ENCODE measurements at places on chromosomes 5 and 9.
A peak's percentile ranks its signal among the peaks of the same experiment; 100 is the strongest.

GRCh38 chr5:10689391-10690081, 71.5 kb downstream of the DAP start:
- peak; percentile 70 for DNase-seq

- DNase-seq, result no peak
Observed at GRCh38 chr5:25515525-25515924, 870.7 kb upstream of the CDH10 start.

- no peak for DNase-seq
Observed at GRCh38 chr5:180786531-180787398, 15.8 kb downstream of the MGAT1 start.

DNA sequence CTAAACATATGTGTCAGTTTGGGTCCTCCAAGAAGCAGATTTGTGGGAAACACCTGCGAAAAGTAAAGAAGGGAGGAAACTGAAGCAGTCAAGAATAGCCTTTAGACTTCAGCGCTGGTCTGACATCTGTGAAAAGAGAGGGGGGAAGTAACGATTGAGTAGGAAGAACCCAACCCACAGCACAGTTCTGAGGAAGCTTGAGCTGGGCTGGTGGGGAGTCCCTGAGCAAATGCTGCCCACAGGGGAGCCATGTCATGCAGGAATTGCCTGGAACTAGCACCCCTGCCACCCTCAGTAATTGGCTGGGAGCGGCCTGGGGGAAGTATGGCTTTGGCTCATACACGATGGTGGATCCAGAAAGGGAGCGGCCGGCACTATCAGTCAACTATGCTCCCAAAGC, 20.6 kb downstream of the FAM240B start:
- DNase-seq, result no peak

DNA sequence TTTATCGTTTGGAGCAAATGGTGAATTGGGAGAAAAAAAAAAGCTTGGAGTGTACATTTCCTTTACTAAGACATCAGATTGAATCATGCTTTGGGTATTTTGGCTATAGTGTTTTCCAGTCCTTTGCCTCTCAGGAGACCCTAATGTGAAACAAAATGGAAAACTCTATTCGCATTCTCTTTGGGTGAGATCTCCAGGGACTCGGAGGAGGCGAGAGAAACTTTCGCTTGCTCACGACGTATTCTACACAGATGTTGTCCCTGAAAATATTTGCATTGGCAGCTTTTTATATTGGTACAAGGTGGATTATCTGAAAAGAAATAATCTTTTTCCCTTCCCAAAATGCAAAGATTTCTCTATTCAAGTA, 1240.1 kb upstream of the WWC1 start:
- DNase-seq, result no peak

DNA sequence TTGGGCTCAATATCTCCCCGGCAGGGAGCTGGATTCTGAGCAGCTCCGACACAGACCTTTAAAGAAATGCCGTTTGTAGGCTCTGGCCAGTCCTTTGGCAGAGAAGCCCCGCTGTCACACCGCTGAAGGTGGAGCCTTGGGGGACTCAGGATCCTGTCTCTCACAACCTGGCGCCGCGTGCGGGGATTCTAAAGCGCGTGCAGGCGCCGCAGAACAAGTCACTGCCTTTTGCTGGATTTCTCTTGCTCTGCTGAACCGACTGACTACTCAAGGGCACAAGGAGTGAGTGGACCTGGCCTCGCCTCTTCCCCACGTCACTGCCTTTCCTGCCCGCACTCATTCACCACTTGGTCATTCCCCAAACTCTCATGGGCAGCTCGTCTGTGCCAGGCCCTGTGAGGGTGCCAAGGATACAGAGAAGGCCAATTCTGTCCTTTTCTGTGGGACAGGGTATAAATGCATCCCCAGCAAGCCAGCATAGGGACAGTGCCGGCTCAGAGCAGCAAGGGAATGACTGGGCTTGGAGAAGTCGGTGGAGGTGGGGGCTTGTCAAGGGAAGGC, 69.3 kb downstream of the CRB2 start:
- no peak for DNase-seq

DNA sequence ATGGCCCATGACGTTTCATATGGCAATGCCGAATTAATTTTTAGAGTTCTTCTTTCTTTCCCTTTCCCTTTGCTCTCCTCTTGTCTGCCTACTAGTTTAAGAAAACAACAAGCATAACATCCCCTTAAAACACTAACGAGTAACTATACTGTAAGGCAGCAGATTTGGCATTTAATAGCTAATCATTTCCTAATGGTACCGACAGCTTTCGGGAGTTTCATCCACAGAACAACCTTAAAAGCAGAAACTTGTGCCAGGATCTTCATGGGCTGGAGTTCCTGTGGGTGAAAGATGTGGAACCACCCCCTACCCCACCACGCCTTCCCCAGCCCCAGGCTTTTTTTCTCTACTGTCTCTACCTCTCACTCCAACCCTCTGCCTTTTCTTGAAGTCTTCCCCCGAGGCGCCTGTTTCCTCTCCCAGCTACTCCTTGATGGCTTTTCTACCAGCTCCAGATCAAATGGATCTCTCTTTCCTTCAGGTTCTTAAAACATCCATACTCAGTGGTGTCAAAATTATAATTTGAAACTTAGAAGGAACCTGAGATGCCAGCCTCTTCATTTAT, 319.5 kb downstream of the PIK3R1 start:
- DNase-seq, result no peak

- no peak for DNase-seq
Observed at GRCh38 chr5:136025900-136026299, 2.9 kb upstream of the TGFBI start.

DNA sequence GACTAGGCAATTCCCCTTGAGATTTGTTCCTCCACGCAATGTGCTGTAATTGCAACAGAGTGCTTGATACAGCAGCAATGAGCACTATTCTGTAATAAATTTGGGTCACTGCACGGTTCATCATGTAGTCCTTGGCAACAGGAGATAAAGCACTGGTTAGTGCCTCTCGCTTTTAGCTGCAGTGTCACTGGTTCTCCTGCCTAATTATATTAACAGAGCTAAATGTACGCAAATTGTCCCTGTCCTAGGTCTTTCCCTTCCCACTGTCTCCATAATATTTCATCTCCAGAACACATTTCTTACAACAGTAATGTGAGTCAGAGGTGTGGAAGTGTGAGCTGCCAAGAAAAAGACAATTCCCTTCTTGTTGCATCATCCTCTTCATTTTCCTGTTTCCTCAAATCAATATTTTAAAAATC, 553.1 kb downstream of the ZNF608 start:
- DNase-seq, result peak; percentile 75

GRCh38 chr5:142630927-142631539, 54.9 kb downstream of the FGF1 start:
- no peak for DNase-seq

- no peak for DNase-seq
Observed at GRCh38 chr5:112820246-112820645, 40.8 kb upstream of the SRP19 start.

DNA sequence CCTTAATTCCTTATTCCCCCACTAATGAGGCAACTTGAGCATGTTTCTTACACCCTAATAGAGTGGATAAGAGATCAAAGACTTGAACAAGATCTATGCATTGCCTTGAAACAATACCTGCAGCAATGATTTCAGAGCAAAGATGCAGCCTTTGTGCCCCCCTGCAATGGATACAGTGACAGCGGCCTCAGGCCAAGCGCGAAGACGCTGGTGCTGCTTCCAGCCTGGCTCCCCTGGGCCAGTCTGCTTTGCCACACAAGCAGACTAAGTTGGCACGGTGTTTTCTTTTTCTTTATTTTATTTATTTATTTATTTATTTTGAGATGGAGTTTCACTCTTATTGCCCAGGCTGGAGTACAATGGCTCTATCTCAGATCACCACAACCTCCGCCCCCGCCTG, 179.8 kb upstream of the S1PR3 start:
- no peak for DNase-seq

GRCh38 chr9:114551750-114552685, 35.6 kb upstream of the ATP6V1G1 start:
- peak; percentile 98 for DNase-seq

GRCh38 chr9:36721846-36722588, 149.3 kb downstream of the MELK start:
- no peak for DNase-seq

GRCh38 chr9:36163786-36164170, 5.4 kb upstream of the CCIN start:
- DNase-seq, result peak; percentile 77

DNA sequence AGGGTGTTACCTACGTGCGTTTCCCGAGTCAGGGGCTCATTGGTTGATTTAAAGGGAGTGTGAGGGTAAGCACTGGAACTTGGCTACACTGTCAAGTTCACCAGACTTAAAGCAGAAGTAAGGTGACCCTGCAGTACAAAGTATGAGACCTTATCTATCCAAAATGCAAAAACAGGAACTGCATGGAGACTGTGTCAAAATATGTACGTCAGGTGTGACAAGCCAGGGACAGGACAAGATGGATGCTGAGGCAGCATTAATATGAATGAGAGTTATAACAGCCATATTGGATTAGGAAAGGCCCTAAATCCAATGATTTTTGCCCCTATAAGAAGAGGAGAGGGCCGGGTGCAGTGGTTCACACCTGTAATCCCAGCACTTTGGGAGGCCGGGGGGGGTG, 15.4 kb upstream of the SUSD3 start:
- DNase-seq, result no peak

GRCh38 chr5:144971108-144971850, 800.6 kb downstream of the KCTD16 start:
- no peak for DNase-seq

- no peak for DNase-seq
Observed at GRCh38 chr5:67292201-67292940, 95.8 kb upstream of the CD180 start.

- no peak for DNase-seq
Observed at GRCh38 chr5:55988979-55989638, 5.7 kb downstream of the IL6ST start.

DNA sequence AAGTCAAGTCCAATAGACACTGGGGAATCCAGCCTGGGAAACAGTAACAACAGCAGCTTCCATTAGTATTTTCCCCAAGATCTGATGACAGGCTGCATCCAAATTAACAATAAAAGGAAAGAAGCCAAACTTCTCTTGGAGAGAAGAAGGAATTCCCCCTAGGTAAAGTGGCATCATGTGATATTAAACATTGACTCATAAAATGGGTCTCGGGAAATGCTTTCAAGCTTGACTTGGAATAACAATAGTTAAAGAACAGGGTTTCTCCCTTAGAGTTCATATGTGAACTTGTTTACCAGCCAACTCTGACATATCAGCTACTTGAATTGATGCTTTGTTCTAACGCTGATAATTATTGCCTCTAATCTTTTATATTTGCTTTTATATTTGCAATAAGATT, 45.4 kb downstream of the ENTREP1 start:
- DNase-seq, result no peak
